Cerebellar nuclear complex (tissue), 1 donor: ENCODE measurements at places on chromosomes 2 and 18.

DNA sequence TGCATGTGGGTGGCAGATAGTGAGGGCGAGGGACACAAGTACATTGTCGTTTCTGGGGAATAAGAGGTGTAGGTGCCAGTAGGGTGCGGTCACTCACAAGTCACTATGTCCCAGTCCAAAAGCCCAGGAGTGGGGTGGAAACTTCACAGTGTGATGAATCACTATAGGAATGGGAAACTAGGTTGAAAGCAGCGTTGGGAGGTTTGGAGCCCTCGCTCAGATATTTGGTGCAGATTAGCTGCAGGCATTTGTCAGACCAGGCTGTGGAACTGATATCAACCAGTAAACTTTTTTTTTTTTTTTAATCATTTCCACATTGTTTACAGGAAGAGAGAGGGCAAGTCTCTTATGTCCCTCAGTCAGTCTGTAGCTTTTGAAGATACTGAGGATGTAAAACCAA lies 121.8 kb downstream of the CERS6 start:
- DNase-seq, result no peak

GRCh38 chr18:26429535-26430226 lies 118.7 kb downstream of the KCTD1 start:
- DNase-seq, result no peak

GRCh38 chr2:73033142-73033765 lies 38.3 kb downstream of the SFXN5 start:
- DNase-seq, result no peak

DNA sequence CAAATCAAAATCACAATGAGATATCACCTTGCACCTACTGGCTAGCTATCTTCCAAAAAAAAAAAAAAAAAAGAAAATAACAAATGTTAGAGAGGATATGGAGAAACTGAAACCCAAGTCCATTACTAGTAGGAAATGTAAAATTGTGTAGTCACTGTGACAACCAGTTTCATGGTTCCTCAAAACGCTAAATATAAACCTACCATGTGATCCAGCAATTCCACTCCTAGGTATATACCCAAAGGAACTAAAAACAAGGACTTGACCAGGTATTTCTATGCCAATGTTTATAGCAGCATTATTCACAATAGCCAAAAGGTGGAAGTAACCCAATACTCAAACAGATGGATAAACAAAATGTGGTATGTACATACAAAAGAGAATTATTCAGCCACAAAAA lies 11.7 kb upstream of the SCRN3 start:
- DNase-seq, result no peak

GRCh38 chr2:38727661-38728060 lies 23.5 kb downstream of the SRSF7 start:
- no peak for DNase-seq

DNA sequence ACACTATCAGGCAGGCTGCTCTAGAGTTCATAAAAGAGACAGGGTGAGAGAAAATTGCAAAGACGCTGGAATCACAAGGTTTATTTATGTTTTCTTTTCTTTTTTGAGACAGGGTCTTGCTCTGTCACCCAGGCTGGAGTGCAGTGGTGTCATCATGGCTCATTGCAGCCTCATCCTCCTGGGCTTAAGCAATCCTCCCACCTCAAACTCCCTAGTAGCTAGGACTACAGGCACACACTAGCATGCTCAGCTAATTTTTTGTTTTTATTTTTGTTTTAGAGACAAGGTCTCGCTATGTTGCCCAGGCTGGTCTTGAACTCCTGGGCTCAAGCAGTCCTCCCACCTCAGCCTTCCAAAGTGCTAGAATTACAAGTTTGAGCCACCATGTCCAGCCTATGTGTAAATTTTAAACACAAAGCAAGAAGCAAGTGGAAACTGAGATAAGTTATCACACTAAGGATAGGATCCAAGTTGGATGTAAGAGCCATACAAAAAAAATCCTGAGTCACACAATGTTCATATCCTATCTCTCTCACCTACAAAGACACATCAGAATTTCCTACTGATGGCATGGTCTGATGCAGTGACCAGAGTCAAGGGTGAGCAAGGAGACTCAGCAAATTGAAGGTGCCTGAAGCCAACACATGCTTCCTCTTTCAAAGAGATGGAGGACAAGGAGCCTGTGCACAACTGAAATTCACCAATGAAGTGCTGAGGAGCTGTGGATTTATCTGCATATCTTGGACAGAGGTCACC lies 31.4 kb downstream of the MYL12B start:
- DNase-seq, result no peak

DNA sequence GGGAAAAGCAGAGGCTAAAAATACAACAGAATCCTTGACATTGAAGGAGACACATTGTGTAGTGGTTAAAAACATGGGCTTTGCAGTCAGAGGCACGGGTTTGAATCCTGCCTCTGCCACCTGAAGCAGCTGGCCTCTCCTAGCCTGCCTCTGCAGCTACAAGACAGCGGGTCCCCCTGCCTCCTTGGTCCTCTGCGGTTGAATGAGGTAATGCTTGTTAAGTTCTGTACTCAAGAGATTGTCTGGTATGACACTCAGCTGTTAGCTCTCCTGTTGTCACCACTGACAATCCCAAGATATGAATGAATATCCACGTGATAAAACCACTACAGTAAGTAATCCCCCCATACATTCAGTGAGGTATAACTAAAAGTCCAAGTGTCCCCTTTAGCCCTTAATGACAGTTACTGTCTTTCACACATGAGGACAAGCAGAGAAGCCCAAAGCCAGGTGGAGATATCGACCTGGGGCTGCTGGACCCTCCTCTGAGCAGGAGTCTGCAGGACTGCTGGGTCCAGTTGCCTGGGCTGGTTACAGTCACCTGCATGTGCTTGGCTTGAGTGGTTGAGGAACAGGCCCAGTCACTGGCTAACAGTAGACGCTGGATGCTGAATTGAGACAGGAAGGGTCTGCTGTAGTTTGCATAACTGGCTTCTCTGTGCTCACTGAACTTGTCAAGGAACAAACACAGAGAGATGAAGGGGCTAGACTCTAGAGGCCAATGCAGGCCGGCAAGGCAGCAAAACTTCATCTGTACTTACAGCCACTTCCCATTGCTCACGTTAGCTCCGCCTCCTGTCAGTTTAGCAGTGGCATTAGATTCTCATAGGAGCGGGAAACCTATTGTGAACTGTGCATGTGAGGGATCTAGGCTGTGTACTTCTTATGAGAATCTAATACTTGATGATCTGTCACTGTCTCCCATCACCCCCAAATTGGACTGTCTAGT lies 85.5 kb downstream of the TGFA start:
- DNase-seq, result no peak

- no peak for DNase-seq
These were observed 230.2 kb downstream of the CDCA7 start for GRCh38 chr2:173584676-173585458.

- no peak for DNase-seq
These were observed 70.6 kb downstream of the VWA3B start for GRCh38 chr2:98157557-98157956.

DNA sequence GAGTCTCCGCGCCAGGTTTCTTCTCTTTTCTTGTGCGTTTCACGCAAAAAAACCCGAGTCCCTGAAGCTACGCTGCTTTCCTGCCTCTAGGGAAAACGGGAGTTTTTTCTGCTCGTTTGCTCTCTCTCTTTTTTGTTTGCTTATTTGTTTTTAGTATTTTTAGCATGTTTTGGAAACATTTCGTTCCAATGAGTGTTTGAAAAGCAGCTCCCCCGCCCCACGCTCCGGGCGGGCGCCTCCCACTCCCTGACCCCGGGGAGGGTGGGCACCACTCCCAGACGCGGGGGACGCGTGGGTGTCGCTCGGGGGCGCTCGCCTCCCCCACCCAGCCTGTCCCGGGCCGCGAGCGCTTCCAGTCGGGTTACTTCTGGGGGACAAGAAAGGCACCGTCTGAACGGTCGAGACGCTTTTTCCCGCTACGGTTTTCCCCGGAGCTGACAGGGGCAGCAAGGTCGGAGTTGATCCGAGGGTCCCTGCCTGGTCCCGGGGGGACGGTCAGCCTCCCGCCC lies 446 bp upstream of the EFHD1 start:
- no peak for DNase-seq

GRCh38 chr2:171878481-171878993 lies 15.5 kb downstream of the SLC25A12 start:
- DNase-seq, result no peak

- no peak for DNase-seq
These were observed 44.9 kb upstream of the ASB18 start for GRCh38 chr2:236308855-236309668.

- no peak for DNase-seq
These were observed 39.1 kb upstream of the GALNT3 start for GRCh38 chr2:165833156-165833555.

GRCh38 chr2:59806486-59806885 lies 747.0 kb downstream of the BCL11A start:
- no peak for DNase-seq

DNA sequence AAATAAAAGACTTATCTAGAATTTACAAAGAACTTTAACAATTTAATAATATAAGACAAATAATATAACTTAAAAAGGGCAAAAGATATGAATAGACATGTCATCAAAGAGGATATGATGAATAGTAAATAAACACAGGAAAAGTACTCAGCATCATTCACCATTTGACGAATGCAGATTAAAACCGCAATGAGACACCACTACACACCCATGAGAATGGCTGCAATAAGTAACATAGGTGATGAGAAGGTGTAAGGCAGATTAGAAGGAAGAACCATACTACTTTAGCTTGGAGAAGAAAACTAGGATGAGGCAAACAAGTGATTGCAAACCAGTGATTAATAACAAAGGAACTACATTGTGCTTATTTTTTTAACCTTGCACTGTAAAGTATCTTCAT lies 152.0 kb downstream of the CYRIA start:
- DNase-seq, result no peak

GRCh38 chr2:235113854-235114253 lies 162.0 kb downstream of the SH3BP4 start:
- DNase-seq, result no peak

DNA sequence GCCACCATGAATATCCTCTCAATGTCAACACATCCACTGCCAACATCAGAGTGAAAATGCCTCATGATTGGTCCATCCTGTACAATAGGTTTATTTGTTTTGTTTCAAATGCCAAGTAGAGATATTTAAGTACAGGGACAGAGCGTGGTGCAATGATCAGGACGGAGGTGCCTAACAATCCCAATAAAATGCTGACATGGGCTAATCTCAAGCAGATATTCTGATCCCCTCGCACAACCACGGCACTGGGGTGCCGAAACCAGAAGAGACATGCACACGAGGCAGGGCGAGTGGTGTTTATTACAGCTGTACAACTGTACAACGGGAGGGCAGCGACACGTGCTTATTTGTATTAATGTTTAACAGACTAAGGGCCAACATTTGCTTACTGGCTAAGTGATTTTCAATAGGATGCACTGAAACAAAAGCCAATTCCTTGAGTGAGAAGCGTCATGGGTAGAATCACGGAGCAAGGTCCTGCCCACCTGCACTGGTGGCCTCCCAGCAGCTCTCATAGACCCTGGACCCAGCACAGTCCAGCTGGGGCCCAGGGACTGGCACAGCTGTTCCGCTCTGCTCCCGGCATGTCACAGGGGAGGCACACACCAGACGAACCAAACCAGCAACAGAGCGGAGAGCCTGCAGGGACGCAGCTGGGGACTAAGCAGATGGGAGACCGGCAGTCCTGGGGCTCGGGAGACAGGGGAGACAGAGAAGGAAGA lies 101.4 kb downstream of the HDAC4 start:
- DNase-seq, result no peak

GRCh38 chr18:57210107-57210715 lies 63.3 kb downstream of the BOD1L2 start:
- no peak for DNase-seq

- peak; percentile 89 for DNase-seq
These were observed 10.0 kb downstream of the RNF144A start for GRCh38 chr2:6927186-6927585.

GRCh38 chr18:67359873-67360838 lies 156.4 kb downstream of the DSEL start:
- DNase-seq, result no peak

GRCh38 chr2:190088917-190089316 lies 26.4 kb upstream of the MSTN start:
- no peak for DNase-seq

DNA sequence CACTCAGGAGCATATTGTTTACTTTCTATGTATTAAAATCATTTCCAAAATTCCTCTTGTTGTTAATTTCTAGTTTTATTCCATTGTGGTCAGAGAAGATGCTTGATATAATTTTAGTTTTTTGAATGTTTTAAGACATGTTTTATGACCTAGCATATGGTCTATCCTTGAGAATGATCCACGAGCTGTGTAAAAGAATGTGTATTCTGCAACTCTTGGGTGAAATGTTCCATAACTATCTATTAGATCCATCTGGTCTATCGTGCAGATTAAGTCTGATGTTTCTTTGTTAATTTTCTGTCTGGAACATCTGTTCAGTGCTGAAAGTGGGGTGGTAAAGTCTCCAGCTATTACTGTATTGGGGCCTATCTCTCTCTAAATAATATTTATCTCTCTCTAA lies 83.3 kb upstream of the EPAS1 start:
- no peak for DNase-seq

GRCh38 chr2:58512878-58513277 lies 271.8 kb upstream of the FANCL start:
- no peak for DNase-seq

GRCh38 chr2:174035117-174035635 lies 70.0 kb upstream of the SP3 start:
- no peak for DNase-seq

DNA sequence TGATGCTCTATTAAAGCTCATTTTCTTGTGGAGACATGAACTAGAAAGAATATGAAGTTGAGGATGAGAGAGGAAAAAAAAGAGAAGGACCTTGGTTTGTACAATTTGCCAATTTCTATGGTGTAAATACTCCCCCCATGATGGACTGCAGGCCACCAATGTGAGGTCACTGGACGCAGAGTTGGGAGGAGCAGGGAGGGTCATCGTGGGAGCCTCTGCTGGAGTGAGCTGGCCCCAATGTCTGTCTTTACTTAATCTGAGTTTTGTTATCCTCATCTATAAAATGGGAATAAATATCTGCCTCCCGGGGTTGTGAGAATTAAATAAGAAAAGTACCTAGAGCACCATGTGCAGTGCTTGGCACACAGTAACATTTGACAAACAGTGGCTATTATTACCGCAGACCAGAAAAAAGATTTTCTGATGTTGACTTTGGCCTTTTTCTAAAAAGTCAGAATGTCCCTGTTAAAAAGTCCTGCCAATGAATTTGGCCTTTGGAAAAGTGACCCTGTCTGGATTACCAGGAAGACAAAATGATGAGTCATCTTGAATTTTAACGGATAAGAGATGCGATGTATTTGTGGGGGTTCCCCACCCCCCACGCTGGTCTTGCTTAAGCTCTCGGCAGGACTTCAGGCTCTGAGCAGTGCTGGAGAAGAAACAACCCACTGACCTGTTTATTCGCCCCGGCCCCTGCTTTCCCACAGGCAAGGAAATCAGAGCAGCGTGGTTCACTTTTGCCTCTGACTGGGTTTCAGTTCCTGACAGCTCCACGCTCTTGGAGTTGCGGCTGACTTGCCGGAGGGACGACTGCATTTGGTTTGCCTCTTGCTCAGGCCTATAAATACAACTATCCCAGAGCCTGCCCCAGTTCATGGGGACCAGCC lies 50.3 kb upstream of the FOSL2 start:
- no peak for DNase-seq

- no peak for DNase-seq
These were observed 383.0 kb upstream of the DCC start for GRCh38 chr18:51957001-51957400.

GRCh38 chr2:51410331-51410730 lies 378.4 kb upstream of the NRXN1 start:
- DNase-seq, result no peak

- DNase-seq, result no peak
These were observed 174.4 kb downstream of the ALPK2 start for GRCh38 chr18:58454406-58455061.

GRCh38 chr2:36613801-36614200 lies 15.8 kb upstream of the FEZ2 start:
- no peak for DNase-seq
